Body of pancreas (tissue), 4 donors: ENCODE measurements at places on chromosomes 6 and 20.

- no peak for DNase-seq
- no peaks in the 10 kb centered on the region for H3K4me1 ChIP-seq
- peaks cover 10% of the 10 kb centered on the region for H3K27me3 ChIP-seq
- no peak overlapping the region for H3K4me3 ChIP-seq
- H3K36me3 ChIP-seq: no peaks in the 10 kb centered on the region
These were observed 7.1 kb downstream of the PAX1 start for GRCh38 chr20:21712443-21713059.

DNA sequence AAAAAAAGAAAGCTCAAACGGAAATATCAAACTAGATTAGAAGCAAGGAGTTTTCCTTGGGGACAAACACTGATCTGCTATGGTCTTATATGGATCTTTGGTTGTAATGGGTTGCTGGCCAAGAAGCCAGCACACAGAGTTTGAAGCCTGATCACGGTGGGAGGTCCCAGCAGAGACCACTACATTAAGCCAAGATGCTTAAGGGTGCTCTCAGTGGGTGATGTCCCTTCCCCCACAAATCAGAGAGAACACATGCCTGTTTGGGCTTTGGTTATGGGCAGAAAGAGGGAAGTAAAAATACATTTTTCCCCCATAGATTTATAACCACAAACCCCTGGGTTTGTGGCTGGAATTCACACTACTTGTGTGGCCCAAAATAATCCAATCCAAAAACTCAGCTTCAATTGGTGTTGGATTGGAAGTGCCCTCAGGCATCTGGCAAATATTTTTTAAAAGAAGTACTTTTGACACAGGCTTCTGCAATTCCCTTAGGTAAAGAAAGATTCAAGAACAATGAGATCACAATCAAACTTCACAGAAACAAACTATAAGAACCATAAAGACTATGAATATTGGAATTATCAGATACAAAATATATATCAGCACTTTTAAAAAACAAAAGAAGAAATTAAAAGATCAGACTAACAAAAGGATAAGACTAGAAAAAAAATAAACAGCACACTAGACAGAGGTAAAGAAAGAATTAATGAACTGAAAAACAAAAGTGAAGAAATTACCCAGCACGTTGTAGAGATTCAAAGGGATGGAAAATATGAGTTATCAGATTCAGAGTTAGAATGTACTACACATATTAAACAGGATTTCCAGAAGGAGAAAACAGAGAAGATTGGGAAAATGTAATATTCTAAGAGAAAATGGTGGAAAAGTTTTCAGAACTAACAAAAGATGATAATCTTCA lies 44.7 kb downstream of the ESF1 start:
- no peak for DNase-seq
- H3K27ac ChIP-seq: no peak overlapping the region
- H3K4me1 ChIP-seq: no peaks in the 10 kb centered on the region
- H3K27me3 ChIP-seq: no peaks in the 10 kb centered on the region

DNA sequence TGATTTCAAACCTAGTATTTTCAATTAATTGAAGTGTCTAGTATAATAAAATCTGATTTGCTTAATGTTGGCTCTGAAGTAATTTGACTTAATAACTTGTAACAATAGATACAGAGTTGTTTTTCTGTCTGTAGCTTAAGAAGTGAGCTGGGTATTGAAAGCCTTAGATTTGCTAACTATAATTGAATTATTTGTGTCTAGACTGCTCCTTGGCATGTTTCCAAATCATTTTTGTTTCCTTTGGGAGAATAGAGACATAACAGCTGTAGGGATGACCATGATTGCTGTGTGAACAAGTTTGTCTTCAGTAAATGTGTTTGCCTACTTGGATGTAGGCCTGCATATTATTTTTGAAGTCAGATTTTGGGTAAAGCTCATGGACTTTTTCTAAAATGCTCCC lies 115.4 kb downstream of the SCAF8 start:
- DNase-seq: no peak
- no peak overlapping the region for H3K4me3 ChIP-seq
- H3K36me3 ChIP-seq: no peaks in the 10 kb centered on the region
- H3K4me1 ChIP-seq: peaks cover 20% of the 10 kb centered on the region
- no peaks in the 10 kb centered on the region for H3K27me3 ChIP-seq

DNA sequence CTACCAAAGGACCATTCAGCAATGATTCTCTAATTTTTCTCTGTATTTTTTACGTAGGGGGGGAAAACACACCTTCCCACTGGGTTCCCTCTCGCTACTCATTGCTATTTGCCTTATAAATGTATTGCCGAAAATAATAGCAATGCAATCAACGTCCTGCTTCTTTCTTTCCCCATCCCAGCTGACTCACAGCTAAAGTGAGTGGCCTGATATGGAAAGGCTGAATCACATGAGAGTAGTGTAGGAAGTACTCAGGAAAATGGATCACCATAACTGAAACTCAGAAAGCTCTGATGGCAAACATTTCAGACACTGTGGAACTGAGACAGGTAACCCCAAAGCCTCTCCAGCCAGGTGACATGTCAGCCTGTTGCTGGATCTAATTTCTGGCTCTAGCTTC lies 49.3 kb upstream of the SRPK1 start:
- no peaks in the 10 kb centered on the region for H3K36me3 ChIP-seq
- no peak overlapping the region for H3K4me3 ChIP-seq
- H3K27me3 ChIP-seq: no peaks in the 10 kb centered on the region

GRCh38 chr6:170583756-170584180 lies 669 bp downstream of the PDCD2 start:
- H3K4me3 ChIP-seq: peak overlapping the region; percentile 55
- H3K36me3 ChIP-seq: peaks cover 2% of the 10 kb centered on the region
- peaks cover 19% of the 10 kb centered on the region for H3K4me1 ChIP-seq
- H3K27me3 ChIP-seq: no peaks in the 10 kb centered on the region

- H3K4me1 ChIP-seq: peaks cover 52% of the 10 kb centered on the region
- peak overlapping the region; percentile 99 for H3K27ac ChIP-seq
- no peaks in the 10 kb centered on the region for H3K27me3 ChIP-seq
- H3K4me3 ChIP-seq: peak overlapping the region; percentile 22
- peak; percentile 81 for DNase-seq
These were observed 9.0 kb upstream of the HSP90AB1 start for GRCh38 chr6:44237813-44238433.

DNA sequence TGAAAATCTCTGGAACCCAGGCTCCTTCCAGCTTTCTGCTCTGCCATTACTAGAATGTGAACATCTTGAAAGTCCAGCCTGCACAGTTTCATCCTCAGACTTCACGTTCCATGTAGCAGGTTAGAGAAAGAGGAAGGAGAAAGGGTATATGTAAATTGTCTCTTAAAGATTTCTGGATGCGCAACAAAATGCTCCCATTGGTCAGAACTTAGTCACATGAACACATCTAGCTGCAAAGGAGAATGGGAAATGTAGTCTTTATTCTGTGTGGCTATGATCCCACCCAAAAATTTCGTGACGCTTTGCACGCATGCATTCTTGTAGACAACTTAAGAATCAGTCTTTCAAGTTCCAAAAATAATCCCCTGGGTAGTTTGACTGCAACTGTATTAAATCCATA lies 46.4 kb upstream of the CHD6 start:
- H3K27me3 ChIP-seq: no peaks in the 10 kb centered on the region
- no peak overlapping the region for H3K27ac ChIP-seq
- no peak overlapping the region for H3K4me3 ChIP-seq
- DNase-seq: no peak

- H3K36me3 ChIP-seq: no peaks in the 10 kb centered on the region
- no peak for DNase-seq
- no peak overlapping the region for H3K4me3 ChIP-seq
- H3K27ac ChIP-seq: no peak overlapping the region
- no peaks in the 10 kb centered on the region for H3K4me1 ChIP-seq
These were observed 335.0 kb upstream of the TSHZ2 start for GRCh38 chr20:52637201-52637600.

DNA sequence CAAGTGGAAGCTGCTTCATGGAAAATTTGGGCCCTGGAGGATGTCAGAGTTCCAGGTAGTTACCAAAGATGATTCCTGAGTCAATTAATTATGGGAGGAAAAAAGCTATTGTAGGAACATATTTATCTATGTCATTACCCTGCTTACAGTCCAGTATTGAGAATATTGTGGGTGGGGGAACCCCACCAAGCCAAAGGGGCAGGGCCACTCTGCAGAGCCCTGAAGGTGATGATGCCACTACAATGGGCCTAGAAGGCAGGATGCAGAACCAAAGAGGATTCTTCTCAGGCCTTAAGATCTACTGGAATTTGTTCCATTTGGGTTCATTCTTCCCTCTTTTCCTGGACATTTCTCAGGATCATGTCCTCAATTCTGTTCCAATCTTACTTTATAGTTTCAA lies 375.2 kb upstream of the MARCKS start:
- no peak overlapping the region for H3K27ac ChIP-seq
- no peaks in the 10 kb centered on the region for H3K36me3 ChIP-seq

- no peaks in the 10 kb centered on the region for H3K4me1 ChIP-seq
- H3K27ac ChIP-seq: no peak overlapping the region
- H3K4me3 ChIP-seq: no peak overlapping the region
- no peak for DNase-seq
These were observed 64.7 kb upstream of the RPS6KA2 start for GRCh38 chr6:166691746-166692145.

DNA sequence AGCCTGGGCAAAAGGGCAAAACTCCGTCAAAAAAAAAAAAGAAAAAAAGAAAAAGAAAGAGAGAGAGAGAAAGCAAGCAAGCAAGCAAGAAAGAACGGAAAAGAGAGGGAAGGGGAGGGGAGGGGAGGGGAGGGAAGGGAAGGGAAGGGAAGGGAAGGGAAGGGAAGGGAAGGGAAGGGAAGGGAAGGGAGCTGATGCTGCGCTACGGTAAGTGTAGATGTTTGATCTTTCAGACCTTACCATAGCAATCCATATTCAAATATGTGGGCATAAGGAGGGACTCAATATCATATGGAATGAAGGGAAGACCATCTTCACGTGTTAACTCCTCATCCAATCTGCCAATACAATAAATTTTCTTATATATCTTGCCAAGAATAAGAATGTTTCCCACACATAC lies 11.9 kb downstream of the DPPA5 start:
- H3K4me3 ChIP-seq: no peak overlapping the region
- H3K36me3 ChIP-seq: no peaks in the 10 kb centered on the region
- DNase-seq: no peak
- H3K4me1 ChIP-seq: no peaks in the 10 kb centered on the region

GRCh38 chr6:125192610-125192930 lies 39.0 kb downstream of the TPD52L1 start:
- no peaks in the 10 kb centered on the region for H3K36me3 ChIP-seq
- no peaks in the 10 kb centered on the region for H3K27me3 ChIP-seq
- peaks cover 58% of the 10 kb centered on the region for H3K4me1 ChIP-seq
- H3K27ac ChIP-seq: no peak overlapping the region
- DNase-seq: no peak

- no peak overlapping the region for H3K27ac ChIP-seq
- no peaks in the 10 kb centered on the region for H3K36me3 ChIP-seq
- no peak for DNase-seq
- no peaks in the 10 kb centered on the region for H3K4me1 ChIP-seq
These were observed 483.5 kb downstream of the PRKN start for GRCh38 chr6:162244031-162244430.

DNA sequence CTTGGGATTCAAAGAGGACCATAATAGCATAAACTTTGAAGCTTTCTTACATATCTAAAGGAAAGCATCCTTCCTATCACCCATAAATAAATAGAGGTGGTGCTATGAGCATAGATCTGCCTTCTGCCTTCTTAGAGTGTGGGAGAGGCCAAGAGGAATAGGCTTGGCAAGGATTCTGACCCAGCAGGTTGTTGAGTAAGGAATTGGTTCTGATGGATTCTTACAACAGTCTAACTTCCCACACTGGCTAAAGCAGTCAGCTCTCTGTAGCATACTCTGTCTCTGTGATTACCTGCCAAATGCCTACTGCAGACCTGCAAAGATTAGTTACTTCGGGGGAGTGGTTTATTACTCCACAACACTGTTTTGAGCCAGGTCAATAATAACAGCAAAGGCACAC lies 198.0 kb upstream of the RAB32 start:
- H3K36me3 ChIP-seq: no peaks in the 10 kb centered on the region
- H3K4me1 ChIP-seq: no peaks in the 10 kb centered on the region
- no peak overlapping the region for H3K27ac ChIP-seq
- no peak overlapping the region for H3K4me3 ChIP-seq

GRCh38 chr6:170165471-170166117 lies 125.3 kb downstream of the DLL1 start:
- DNase-seq: no peak
- H3K4me1 ChIP-seq: no peaks in the 10 kb centered on the region
- no peak overlapping the region for H3K27ac ChIP-seq

- no peaks in the 10 kb centered on the region for H3K27me3 ChIP-seq
- no peaks in the 10 kb centered on the region for H3K4me1 ChIP-seq
- no peaks in the 10 kb centered on the region for H3K36me3 ChIP-seq
- no peak for DNase-seq
- H3K27ac ChIP-seq: no peak overlapping the region
These were observed 44.3 kb upstream of the BCLAF1 start for GRCh38 chr6:136333824-136334464.

DNA sequence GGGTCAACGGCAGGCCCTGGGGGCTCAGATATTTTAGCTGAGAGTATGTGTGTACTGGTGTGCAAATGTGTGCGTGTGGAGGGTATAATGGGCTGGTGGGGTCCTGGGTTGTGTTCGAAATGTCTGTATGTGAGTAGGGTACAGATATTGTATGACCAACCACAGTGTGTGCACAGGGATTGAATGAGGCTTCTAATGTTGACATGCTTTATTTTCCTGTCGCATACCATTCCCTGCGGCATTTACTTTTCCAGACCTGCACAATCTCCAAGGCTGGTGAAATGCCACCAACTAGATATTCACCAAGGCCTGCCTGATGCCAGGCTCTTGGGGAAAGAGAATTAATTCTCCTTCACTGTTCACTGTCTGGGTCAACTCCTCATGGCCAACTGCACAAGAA lies 441.4 kb upstream of the SULF2 start:
- no peaks in the 10 kb centered on the region for H3K4me1 ChIP-seq
- no peaks in the 10 kb centered on the region for H3K36me3 ChIP-seq
- H3K27ac ChIP-seq: no peak overlapping the region

GRCh38 chr20:51494241-51495110 lies 48.0 kb downstream of the NFATC2 start:
- DNase-seq: no peak
- no peak overlapping the region for H3K27ac ChIP-seq
- no peaks in the 10 kb centered on the region for H3K27me3 ChIP-seq
- H3K4me3 ChIP-seq: no peak overlapping the region
- no peaks in the 10 kb centered on the region for H3K36me3 ChIP-seq
- peaks cover 9% of the 10 kb centered on the region for H3K4me1 ChIP-seq

DNA sequence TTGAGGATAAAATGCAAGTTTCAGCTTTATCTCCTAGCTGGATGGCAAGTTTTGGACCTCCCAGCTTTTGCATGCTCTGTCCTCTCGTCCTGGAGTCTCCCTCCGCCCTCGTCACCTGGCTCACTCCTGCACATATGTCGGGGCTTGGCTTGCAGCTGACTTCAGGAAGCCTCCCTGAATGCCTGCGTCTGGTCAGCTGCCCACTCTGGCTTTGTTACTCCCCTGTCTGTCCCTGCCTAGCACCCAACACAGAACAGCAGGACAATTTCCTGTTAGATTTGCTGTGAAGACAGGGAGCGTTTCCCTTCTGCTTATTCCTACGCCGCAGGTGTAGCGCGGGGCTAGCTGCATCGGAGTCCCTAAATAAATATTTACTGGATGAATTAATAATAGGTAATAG lies 5.4 kb downstream of the JPH2 start:
- H3K36me3 ChIP-seq: no peaks in the 10 kb centered on the region
- no peak overlapping the region for H3K27ac ChIP-seq
- H3K27me3 ChIP-seq: no peaks in the 10 kb centered on the region
- H3K4me1 ChIP-seq: peaks cover 4% of the 10 kb centered on the region
- no peak overlapping the region for H3K4me3 ChIP-seq
- DNase-seq: no peak

- H3K36me3 ChIP-seq: no peaks in the 10 kb centered on the region
- H3K27ac ChIP-seq: no peak overlapping the region
- DNase-seq: no peak
- H3K27me3 ChIP-seq: no peaks in the 10 kb centered on the region
These were observed 48.9 kb downstream of the ME1 start for GRCh38 chr6:83381949-83382348.
